ENCODE measurements at places on chromosomes 4 and X.

DNA sequence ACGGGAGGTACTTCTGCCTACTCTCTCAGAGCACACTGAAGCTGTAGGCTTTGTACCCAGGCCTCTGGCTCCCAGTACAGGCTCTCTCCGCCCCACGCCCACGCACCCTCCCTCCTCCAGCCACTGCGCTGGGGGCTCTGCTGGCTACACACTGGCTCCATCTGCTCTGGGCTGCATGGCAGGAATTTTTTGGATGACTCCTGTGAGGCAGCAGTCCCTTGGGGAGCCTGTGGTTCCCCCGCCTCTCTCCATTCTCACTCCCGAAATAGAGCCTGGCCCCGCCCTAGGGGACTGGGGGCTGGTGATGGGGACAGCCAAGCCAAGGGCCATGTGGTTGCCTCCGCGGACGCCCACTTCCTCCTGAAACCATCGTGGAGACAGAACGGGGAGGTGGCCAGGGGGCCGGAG lies 58.1 kb upstream of the ADRA2C start:
- peak; percentile 36 for DNase-seq

DNA sequence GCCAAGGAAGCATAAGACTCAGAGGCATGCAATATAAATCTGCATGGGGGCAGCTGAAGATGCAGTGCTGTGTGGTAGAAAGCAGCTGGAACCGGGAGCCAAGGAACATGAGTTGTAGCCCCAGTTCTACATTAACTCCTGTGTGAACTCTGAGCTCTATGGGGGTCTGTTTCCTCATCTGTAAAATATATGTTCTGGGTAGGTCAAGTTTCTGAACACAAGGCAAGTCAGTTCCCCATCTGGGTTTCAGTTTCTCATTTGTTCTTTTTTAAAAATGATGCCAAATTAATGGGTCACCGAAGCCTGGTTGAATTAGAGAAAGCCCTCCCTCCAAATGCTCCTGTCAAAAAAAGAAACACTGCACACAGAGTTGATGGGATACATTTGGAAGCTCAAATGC lies 24.0 kb downstream of the UNC5C start:
- DNase-seq, result no peak

GRCh38 chr4:173289353-173289727 lies 44.8 kb downstream of the HMGB2 start:
- DNase-seq, result no peak

- DNase-seq, result peak; percentile 90
Observed at GRCh38 chr4:25031077-25031621, 403 bp upstream of the LGI2 start.

GRCh38 chr4:59570860-59571476 lies 1629.2 kb upstream of the ADGRL3 start:
- no peak for DNase-seq

- no peak for DNase-seq
Observed at GRCh38 chr4:159267869-159268285, 165.0 kb downstream of the RAPGEF2 start.

DNA sequence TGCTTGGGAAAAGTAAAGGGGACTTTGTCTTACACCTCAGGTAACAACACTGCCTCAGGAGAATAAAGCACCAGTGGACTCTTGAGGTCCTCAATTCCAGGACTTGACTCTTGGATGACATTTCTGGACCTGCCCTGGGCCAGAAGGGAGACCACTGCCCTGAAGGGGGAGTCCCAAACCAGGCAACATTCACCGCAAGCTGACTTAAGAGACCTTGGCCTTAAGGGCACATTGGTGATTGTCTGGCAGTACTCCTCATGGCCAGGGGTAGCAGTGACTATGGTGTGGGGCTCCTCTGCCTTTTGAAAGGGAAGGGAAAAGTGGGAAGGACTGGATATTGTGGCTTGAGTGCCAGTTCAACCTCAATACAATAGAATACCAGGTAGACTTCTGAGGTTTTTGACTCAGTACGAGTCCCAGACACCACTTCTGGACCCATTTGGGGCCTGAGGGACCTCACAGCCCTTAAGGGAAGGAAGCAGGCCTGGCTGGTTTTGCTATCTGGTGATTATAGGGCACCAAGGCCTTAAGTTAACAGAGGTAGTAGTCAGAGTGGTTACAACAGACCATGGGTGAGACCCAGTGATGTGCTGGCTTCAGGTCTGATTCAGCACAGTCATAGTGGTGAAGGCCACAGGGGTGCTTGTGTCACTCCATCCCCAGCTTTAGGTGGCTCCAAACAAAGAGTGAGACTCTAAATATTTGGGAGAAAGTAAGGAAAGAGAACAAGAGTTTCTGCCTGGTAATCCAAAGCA lies 121.2 kb upstream of the TET2 start:
- DNase-seq, result no peak

DNA sequence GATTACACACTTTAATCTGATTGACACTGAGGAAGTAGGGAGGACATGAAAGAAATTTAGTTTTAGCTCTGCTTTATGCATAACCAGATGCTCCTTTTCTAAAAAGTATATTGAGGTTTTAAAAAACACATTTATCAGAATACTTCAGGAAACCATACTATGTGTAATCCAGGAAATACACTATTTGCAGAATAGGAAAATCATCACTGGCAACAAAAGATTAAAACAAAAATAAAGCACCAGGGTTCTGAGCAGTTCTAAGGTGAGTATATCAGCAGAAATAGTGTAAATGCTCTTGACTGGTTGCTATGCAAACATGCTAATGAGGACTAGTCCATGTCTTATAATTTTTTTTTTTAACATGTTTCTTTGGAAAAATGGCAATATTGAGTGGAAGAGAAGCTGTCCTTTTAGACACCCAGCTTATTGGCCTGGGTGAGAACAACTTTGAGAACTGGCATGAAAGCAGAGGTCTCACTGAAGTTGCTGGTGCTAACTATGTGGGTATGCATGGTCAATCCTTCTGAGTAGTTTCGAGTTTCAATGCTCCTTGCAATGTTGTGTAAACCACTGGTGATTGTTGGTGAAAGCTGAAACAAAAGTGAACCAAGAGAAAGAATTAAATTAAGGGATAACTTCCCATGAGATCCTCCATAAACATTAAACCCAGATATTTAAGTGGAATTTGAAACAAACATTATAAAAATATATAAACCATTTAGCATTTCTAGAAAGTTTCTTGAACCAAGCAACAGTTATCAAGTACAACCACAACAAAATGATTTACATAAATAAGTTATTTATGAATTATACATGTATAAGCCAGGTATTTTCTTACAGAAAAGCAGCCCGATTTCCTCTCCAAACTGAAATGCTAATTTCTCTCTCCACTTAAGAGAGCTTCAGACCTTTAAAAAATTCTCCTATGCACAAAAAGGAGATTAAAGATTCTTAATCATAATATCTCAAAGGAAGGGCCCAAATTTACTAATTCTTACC lies 20.4 kb upstream of the SCD5 start:
- DNase-seq, result no peak

- no peak for DNase-seq
Observed at GRCh38 chr4:16124232-16124631, 40.4 kb upstream of the PROM1 start.

DNA sequence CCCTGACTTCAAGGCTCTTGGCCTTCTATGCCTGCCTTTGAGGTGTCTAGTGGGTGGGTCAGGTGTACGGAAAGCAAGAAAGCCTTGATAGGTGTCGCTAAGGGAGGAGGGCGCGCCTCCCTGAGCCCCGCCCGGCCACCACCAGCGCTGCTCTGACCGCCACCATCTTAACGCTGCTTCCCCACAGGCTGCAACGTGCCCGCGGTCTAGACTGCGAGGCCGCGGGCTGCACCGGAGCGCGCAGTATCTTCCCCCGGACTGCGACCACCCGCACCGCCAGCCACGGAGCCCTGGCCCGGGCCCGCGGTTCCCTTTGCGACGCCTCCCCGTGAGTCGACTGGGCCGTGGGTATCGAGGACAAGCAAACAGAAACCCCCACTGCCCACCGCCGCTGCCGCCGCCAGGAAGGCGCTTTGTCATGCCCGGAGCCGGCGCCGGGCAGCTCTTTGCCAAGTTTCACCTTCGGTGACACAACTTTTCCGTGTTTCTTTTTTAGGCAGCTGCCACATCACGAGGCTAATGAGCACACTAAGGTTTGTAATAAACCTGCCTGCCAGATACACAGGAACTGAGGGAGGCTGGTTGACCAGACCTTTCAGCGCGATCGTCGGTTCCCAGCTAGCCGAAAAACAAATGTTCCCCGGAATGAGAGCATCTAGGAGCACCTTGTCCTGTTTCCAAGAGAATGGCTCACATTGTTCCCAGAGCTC lies 335.8 kb upstream of the F9 start:
- DNase-seq, result peak; percentile 18

- DNase-seq, result no peak
Observed at GRCh38 chr4:156638334-156638733, 333.3 kb downstream of the PDGFC start.

- no peak for DNase-seq
Observed at GRCh38 chrX:70254063-70254400, 6.0 kb downstream of the P2RY4 start.

DNA sequence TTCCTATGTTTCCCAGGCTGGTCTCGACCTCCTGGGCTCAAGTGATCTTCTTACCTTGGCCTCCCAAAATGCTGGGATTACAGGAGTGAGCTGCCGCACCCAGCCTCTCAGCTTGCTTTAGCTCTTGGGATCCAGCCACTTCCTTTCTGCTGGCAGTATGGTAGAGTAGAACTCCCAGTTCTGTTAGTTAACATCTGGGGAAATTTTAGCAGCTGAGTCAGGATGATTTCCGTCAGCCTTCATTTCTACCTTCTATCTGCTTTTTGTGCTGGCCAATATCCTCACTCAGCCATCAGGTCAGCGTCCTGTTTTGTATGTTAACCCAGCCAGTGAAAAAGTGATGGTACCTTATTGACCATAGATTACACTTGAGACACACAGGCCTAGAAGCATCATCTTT lies 59.3 kb upstream of the GPC4 start:
- DNase-seq, result no peak

GRCh38 chrX:12877386-12877785 lies 10.5 kb downstream of the TLR7 start:
- DNase-seq, result no peak

DNA sequence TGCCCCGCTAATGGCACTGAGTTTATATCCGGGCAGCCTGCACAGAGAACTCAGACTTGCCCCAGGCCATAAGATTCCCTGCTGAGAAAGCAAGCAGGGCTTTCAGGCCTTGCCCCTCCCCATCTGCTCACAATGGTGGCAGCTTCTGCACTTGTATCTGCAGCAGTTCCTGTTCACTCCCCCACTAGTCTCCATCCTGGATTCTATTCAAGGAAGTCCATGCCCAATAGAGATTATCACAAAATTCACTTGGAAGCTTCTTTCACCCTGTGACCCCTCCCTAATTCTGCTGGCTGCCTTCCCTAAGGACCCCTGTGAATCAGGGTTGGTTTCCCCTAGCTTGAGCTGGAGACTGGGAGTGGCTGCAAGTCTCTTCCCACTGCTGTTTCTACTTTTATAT lies 34.5 kb upstream of the UCP1 start:
- no peak for DNase-seq

- no peak for DNase-seq
Observed at GRCh38 chr4:104022831-104023230, 303.0 kb upstream of the TACR3 start.

DNA sequence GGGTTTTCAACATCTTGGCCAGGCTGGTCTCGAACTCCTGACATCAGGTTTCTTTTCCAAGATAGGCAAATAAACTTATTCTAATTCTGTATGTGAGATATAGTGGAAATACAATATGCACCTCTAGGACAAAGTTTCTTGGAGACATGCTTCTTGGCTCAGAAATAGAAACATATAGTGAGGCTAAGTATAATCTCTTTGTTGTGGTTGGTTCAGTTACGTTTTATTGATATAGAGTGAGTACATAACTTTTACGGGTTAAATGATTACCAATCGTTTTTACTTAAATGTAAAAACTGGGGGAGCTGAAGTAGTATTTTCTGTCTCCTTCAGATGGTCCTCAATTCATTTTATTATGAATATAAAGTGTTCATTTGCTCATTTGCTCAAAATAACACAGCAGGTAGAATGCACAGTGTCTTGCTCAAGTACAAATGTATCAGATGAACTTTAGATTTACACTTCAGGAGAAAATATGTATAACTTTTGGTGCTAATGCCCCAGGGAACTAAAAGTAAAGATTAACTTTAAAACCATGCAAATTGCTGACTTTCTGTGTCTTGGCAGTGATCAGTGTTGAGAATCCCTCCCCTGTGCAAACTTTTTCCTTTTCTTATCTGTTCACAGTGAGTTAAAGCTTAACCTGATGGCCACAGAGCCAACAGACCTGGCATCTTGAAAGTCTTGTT lies 77.6 kb downstream of the AFF1 start:
- DNase-seq, result no peak

GRCh38 chr4:147626903-147627302 lies 9.7 kb downstream of the TMEM184C start:
- no peak for DNase-seq

DNA sequence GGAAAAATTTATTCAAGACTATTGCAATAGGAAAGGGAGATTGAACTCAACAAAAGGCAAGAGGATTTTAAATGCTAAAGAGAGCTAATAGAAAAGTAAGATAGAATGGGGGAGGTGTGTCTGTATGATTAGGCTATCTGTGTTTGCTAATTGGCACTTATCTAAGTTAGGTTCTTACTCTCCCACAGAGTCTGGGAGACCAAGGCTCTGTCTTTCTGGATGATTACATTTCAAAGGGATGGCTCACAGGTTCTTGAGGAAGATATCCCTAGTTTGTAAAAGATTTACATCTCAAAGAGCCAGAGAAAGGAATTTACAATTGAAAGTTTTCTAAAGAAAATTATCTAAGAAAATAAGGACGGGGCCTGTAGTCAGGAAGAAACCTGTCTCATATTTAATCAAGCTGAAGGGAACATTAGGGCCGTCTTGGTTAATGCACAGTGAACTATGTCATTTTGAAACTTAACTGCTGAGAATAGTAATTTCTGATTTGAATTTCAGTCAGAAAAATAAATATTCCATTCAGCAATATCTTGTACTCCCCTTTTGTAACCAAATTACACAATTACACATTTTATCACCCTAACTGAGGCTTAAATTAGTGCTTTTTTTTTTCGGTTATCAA lies 75.8 kb downstream of the MAGEB10 start:
- DNase-seq, result no peak

GRCh38 chrX:6986915-6987314 lies 160.6 kb upstream of the STS start:
- DNase-seq, result no peak

Data from suppressor macrophage treated with lipopolysaccharide for 1 hour (primary cell).